ENCODE measurements at places on chromosomes 6 and 20.
A peak's percentile ranks its signal among the peaks of the same experiment; 100 is the strongest.

DNA sequence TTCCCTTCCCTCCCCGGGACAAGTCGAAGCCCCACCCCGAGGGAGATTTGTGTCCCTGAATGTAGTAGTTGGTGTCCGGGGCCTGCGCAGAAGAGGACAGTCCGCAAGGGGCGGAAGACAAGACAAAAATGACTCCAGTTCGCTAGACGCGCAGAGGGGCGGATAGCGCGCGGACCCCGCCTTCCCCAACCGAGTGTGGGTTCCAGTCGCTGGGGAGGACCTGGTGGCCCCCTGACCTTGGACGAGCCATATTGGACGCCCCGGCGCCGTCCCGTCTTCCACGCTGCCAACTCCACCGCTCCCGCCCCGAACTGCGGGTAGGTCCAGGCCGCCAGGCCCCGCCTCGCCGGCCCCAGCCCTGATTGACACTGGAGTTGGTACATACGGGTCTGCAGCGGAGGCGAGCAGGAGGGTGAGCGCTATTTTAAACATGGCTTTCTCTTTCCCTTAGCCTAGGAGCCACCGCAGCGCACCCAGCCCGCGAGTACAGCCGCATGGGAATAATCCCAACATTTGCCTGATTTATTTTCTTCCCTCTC lies 802 bp downstream of the HMGN3 start:
- DNase-seq, result peak; percentile 41

- DNase-seq, result no peak
Measured at GRCh38 chr6:41426888-41427641, 91.7 kb downstream of the NCR2 start.

DNA sequence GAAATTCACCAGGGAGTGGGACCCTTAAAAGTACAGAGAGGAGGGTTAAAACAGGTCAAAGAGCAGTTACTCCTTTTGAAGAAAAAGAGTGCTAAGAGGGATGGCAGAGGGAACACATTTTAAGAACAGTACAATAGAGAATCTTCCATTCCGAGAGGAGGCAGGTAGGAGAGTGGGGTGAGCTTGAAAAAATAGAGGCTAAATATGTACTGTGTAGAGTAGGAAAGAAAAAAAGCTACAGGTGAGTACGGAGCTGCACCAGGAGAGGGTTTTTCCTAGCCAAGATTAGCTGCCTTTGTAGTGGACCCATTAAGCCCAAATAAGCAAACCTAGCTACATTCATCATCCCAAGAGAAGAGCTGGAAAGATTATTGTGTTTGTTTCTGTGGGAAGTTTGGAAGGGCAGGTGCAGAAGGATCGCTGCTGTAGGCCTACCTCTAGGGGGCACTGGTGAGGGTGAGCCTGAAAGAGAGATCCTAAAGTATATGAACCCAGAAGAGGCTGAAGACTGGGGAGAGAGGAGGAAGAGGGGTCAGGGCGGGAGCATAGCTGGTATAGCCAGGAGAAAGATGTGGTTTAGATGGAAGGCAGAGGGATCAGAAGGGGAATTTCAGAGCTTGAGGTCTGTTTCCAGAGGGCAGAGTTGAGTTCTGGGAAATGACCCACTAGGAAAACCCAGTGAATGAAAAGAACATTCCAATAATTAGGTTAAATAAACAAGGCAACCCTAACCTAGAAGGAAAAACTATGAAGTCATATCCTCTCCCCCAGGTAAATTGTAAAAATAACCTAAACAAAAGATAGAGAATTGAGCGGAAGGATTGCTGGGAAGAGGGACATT lies 50.2 kb upstream of the HINT3 start:
- no peak for DNase-seq

GRCh38 chr20:11796026-11796425 lies 121.7 kb upstream of the BTBD3 start:
- DNase-seq, result no peak

GRCh38 chr6:137754866-137755265 lies 112.2 kb upstream of the TNFAIP3 start:
- no peak for DNase-seq

DNA sequence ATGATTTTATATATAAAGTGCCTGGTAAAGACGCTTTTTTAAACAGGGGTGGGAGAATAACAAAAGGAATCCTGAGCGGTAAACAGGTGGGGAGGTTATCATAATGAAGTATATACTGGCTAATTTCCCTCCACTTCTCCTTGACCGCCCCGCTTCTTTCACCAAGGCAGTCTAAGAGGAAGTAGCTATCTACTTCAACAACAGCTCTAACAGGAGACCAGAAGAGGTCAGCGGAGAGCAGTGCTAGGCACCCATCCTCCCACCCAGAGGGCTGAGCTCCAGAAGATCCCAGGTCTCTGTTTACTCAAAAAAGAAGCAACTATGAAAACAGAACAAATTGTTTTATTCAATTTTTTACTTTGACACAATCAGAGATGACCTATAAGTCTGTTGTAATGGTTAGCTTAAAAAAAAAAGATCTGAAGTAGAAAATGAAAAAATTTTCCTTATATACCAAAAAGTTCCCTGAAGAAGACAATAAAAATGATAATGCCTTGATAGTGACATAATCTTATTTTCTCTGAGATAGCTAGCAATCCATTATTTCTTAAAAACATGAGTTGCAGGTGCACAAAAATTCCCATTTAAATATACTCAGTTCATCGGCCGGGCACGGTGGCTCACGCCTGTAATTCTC lies 141.1 kb downstream of the PDSS2 start:
- DNase-seq, result peak; percentile 30

- no peak for DNase-seq
Measured at GRCh38 chr20:33569802-33570391, 80.0 kb downstream of the CBFA2T2 start.

GRCh38 chr20:45017281-45017680 lies 51.0 kb downstream of the STK4 start:
- DNase-seq, result no peak

DNA sequence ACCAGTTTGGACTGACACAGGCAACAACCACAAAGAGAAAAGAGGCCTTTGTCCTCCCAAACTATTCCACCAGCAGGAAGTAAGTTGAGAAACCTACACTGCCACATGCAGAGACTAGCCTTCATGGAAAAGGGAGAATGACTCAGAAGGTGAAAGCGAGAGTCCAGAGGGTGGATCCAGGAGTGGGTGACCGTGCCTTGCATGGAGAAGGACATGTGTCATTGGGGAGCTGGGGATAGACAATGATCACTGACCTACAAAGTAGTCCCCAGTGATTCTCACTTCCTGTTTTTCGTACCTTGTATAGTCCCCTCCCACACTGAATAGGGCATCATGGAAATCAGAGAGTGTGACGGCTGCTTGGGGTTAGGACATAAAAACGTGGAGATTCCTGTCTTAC lies 91.9 kb downstream of the MYLK4 start:
- DNase-seq, result no peak

- no peak for DNase-seq
Measured at GRCh38 chr20:63846128-63846771, 15.0 kb upstream of the ABHD16B start.

- no peak for DNase-seq
Measured at GRCh38 chr20:37274851-37275524, 13.4 kb upstream of the GHRH start.

GRCh38 chr20:30286157-30286556 lies 971.3 kb upstream of the DEFB115 start:
- DNase-seq, result no peak

DNA sequence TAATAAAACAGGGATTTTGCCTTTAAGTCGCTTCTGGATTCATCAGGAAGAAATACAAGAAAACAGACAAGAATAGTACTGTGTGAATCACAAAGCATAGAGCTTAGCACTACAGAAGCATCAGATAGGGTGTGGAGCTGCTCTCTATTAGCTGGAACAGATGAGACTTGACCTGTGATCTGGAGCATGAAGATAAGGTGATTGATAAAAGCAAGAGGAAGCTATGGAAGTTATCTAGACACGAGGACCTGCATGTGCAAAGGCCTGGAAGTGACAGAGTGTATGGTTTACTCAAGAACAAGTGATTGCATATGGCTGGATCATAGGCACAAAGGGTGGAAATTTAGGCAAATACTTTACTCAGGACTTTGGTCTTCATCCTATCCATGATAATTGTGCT lies 112.9 kb upstream of the MLIP start:
- DNase-seq, result no peak

DNA sequence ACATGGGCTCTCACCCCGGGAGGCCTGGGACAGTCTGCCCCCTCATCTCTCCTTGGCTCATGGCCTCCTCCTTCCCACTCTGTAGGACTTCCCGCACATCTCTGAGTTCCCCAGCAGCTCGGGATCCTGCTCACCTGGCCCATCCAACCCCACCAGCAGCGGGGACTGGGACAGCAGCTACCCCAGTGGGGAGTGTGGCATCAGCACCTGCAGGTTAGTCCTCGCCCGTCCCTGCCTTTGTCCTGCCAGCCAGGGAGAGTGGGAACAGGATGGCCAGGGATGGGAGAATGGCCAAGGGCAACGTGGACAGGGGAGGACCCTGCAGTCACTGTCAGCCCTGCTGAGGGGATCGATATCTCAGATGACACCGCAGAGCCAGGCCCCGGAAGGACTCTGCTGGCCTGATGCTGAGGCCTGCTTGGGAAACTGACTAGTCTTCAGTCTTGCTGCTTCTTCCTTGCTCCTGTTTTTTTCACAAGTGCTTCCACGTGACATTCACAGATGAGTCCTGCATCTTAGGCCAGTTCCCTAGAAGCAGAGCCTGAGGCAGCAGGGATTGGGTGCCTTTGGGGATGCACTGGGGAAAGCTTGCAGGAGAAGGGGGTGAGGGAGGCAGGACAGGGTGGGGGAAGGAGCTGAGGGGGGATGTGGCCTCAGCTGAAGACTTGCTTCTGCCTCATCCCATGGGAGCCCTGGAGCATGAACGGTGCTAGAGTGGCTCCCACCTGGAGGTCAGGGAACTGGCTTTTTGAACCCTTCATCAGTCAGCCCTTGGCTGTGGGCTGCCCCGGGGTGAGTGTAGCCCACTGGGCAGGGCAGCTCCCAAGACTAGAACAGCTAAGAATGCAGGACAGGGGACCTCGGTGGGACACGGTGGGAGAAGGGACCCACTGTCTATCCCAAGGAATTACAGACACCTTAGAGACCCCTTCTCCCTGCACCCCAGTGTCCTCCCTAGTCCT lies 120.1 kb downstream of the JPH2 start:
- no peak for DNase-seq

GRCh38 chr6:131061041-131061750 lies 1.8 kb downstream of the EPB41L2 start:
- no peak for DNase-seq

- DNase-seq, result no peak
Measured at GRCh38 chr6:5663259-5663658, 343.5 kb downstream of the NRN1 start.
